Omental fat pad (tissue), 4 donors: ENCODE measurements at places on chromosomes 12 and 14.
A peak's percentile ranks its signal among the peaks of the same experiment; 100 is the strongest.

GRCh38 chr14:87170179-87170578, 822.8 kb downstream of the GALC start:
- no peak for DNase-seq

- DNase-seq: no peak
Observed at GRCh38 chr14:28571636-28572035, 195.0 kb upstream of the FOXG1 start.

- no peak for DNase-seq
Observed at GRCh38 chr14:99651953-99652746, 7.2 kb downstream of the HHIPL1 start.

DNA sequence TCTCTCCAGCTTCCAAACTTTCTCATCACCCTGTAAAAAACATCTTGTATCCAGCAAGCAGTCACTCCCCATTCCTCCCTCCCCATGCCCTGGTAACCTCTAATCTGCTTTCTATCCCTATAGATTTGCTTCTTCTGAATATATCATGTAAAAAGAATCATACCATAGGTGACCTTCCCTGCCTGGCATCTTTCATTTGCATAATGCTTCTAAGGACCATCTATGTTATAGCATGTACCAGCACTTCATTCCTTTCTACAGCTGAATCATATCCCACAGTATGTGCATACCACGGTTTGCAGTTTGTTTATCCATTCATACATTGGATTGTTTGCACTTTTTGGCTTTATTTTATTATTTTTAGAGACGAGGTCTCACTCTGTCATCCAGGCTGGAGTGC, 22.9 kb upstream of the VPS37B start:
- DNase-seq: no peak

DNA sequence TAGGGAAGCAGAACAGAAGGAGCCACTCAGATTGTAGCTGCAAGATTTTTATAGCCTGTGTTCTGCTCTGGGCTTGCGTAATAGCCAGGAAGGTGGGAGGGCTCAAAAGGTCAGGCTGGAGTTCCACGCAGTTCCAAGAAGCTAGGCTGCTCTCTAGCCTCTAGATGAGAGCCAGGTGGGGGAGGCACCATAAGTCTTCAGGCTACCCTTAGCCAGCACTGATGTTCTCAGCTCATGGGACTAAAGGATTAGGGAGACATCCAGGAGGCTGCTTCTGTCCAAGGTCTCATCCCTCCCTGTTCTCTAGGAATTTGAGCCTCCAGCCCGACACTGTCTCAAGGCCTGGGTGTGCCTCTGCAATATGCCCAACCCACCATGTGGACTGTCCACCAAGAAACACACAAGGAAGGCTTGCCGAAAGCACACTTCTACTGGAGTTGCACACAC, 1.7 kb downstream of the LMBR1L start:
- DNase-seq: peak; percentile 38

DNA sequence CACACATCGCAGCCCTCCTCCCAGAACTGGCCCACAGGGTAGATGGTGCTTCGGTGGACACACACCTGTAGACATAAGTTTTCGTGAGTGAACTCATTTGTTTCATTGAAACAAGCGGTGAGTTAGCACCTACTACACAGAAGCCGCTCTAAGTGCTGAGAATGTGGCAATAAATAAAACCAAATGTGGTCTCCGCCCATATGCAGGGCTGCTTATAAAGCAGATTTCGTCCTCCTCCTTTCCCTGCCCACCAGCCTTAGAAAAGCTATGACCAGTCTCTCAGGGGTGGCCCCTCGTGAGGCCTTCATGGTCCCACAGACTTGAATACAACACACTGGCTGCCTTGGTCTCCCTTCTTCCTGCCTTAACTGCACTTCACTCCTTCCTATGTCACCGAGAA, 31.1 kb upstream of the ANO2 start:
- no peak for DNase-seq

- DNase-seq: no peak
Observed at GRCh38 chr14:92670160-92670559, 78.3 kb downstream of the LGMN start.

GRCh38 chr12:50589650-50590435, 85.1 kb downstream of the DIP2B start:
- DNase-seq: no peak

DNA sequence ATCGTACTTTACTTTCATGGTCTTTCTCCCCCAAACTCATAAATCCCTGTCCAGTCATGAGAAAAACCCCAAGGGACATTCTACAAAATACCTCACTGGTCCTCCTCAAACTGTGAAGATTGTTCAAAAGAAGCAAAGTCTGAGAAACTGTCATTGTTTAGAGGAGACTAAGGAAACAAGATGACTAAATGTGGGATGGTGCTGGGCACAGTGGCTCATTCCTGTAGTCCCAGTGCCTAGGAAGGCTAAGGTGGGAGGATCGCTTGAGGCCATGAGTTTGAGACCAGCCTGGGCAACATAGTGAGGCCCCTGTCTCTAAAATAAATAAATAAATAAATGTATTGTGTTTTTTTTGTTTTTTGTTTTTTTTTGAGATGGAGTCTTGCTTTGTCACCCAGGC, 74.2 kb upstream of the SCAF11 start:
- no peak for DNase-seq

DNA sequence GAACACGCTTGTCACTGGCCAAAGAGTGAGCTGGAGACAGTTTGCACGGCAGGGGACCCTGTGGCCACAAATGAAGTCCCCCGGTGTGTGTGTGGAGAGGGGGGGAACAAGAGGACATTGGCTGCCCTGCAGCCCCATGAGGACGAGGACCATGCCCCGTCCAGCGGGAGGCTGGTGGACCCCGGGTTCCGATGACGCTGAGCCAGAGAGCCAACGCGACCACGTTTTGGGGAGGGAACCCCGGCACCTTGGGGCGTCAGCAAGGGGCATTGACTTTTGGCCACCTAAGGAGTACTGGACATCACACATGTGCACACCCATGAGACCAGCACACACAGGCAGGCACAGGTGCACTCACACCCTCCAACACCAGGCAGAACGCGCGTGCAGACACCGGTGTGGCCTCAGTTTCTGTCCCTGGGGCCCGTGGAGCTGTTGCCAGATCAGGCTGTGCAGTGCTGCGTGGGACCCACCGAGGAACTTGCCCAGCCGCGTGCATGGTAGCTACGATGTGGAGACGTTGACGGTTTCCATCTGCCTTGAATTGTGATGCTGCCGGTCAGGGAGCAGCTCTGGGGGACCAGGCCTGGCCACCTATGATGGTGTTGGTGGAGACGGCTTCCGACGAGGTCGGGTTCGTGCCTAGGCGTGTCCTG, 26.5 kb downstream of the NOC4L start:
- no peak for DNase-seq

DNA sequence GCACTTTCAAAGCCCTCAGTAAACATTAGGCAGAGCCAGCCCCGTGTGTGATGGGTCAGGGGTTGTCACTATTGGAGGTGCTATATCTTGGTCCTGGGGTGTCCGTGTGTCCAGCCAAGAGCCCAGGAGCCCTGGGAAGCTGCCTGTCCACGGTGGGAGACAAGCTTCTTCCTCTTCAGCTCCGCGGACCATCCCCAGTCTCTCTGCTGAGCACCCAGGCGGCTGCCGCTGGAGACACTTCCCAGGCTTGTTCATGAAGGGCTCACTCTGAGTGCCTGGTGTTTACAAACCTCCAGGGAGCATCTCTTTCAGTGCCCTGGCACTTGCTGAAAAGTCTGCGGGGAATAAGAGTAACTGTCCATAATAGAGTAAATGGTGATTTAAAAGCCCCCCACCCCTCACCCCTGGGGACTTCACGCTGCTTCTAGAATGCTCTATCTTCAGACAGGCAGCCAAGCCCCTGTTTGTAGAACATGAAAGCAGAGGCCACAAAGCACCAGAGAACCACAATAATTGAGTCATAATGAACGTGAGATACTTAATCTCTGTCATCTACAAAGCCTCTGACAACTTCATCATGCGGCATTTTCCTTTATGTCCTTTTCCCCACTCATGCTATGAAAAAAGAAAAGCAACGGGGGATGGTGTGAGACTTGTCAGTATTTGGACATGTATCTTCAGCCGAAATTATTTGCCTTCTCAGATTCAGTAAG, 178.6 kb downstream of the TMEM132C start:
- no peak for DNase-seq

- DNase-seq: no peak
Observed at GRCh38 chr12:114673169-114673833, 10.7 kb downstream of the TBX3 start.

GRCh38 chr12:120181991-120182631, 12.4 kb downstream of the GCN1 start:
- no peak for DNase-seq

DNA sequence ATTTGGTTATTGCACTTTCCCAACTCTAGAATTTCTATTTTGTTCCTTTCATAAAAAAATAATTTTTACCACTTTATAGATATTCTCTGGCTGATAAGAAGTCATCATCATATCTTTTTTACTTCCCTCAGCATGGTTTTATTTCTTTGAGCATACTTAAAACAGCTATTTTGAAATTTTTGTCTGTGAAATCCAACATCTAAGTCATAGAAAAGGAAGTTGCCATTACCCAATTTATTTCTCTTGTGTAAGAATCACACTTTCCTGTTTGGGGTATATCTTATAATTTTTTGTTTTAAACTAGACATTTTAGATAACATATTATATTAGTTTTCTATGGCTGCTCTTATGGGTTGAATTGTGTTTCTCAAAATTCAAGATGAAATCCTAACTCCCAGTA, 400.2 kb upstream of the OR4E1 start:
- DNase-seq: no peak

DNA sequence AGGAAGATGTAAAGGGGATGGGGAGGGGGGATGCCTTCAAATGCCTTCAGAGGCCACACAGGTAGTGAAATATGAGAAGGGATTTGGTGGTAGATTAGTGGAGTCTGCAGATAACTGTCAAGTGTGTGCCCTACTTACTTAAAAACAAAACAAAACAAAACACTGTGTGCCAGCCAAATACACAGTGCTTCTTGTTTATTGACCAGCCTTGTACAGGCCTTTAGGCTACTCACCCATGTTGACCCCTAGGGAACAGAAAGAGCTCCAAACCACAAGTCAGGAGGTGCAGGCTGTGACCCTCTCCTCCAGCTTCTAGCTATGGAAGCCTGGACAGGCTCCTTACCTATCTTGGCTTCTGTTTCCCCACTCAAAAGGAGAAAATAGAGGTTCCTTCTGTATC, 562.0 kb downstream of the ETNK1 start:
- DNase-seq: no peak

DNA sequence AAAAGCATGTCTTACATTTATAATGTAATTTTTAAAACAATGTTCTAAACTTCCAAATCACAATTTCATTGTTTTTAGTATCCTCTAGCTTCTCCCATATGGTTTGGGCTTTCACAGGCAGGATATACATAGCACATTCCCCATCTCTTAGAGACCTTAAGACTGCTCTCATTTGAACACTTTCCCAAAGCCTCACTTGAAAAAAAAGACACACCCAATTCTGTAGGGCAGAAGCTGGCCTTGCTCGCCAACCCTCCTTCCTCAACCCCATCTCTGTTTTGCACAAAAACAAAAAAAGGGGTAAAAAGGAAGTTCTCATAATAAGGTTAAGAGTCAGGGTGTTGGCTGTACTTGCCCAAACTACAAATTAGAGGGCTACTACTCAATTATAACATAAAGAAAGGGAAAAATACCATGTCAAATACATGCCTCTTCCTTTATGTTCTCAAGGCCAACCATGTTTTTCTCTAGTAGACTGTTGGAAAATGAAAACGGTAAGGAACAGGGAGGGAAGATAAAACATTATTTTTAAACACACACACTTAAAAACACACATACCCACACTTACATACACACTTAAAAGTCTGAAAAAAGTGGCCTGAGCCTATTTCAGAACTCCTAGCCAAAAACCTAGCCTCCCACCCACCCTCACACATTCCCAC, 9.9 kb upstream of the KANSL2 start:
- no peak for DNase-seq

DNA sequence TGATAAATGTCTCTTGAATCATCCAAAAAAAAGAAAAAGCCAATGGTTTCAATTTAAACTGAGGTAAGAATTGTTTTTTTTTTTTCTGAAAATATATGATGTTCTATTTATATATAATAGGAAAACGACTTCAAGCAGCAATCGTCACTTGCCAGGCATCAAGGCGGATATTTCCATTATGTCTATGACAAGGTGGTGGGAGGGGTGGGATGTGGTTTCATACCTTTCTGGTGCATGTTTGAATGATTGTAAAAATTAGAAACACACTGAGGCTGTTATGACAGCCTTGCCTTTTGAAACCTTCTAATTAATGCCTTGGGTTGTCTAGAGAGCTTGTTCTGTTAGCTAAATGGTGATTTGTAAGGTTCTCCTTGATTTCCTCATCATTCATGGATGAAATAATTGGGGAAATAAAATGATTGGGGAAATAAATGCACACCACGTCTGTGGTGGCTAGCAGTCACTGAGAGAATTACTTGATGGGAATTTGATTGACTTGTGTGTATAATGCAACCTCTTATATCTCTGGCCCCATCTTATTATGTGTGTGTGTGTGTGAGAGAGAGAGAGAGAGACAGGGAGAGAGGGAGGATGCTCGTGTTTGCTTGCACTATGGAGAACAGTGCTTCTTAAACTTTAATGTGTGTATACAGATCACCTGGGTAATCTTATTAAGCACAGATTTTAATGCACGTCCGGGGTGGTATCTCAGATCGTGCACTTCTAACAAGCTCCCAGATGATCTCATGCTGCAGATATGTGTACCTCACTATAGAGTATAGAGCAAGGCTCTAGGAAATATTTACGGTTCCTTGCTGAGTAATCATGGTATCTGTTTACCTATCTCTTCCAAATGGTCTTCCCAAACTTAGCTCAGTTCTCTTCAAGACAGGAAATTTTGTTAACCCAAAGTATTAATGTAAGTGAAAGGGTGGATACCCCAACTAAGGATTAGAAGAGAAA, 502.6 kb downstream of the DIO2 start:
- no peak for DNase-seq

- no peak for DNase-seq
Observed at GRCh38 chr12:3119192-3119755, 42.1 kb downstream of the TSPAN9 start.

- no peak for DNase-seq
Observed at GRCh38 chr14:68968721-68969120, 10.4 kb downstream of the ACTN1 start.

- no peak for DNase-seq
Observed at GRCh38 chr14:100807979-100808734, 17.8 kb upstream of the MEG3 start.

DNA sequence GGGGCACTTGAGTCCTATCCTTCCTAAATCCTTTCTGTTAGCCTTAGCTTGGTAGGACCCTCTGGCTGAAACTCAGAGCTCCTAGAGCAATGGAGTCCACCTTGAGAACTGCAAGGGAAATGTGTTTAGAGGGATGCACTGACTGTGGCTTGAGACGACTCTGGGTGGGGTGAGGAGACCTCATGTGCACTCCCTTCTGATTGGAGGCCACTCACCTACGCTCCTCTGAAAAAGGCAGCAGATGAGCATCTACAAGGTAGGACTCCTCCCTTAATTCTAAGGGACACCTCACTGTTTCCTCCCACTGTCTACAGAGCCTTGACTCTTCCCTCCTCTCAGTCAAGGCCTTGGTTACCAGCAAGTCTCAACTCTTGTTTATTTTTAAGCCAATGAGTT, 1.0 kb downstream of the MAP3K12 start:
- no peak for DNase-seq
